ENCODE measurements at places on chromosomes 6 and 20. TPM values are rescaled to one million over a fixed set of nuclear protein-coding genes. Genes with fewer than 3 reads are reported as not detected.

- peak; percentile 51 for DNase-seq
Measured at GRCh38 chr6:18509871-18510643, 122.9 kb downstream of the RNF144B start.

DNA sequence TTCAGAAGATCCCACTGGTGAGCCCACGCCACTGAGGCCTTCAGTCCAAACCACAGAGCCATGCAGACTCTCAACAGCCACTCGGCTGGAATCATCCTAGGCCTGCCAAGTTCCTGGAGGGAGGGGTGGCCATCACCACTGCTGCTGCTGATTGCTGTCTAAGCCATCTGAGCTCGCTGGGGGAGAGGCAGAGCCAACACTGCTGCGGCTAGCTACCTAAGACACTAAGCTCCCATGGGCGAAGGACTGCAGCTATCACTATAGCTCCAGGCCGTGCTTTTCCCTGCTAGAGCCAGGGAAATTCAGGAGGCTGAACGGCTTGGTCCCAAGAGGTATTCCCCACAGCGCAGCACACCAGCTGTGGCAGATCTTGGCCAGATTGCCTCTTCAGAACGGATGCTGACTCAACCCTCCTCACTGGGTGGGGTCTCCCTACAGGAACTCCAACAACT, 73.6 kb downstream of the TBC1D32 start:
- DNase-seq = peak; percentile 25

Gene TMEM74B
- total RNA-seq = 0.34 TPM

Gene TNXB
- not detected for total RNA-seq

- DNase-seq = no peak
Measured at GRCh38 chr6:135261872-135262725, 81.0 kb downstream of the MYB start.

Gene PKHD1
- 0.02 TPM for total RNA-seq

- peak; percentile 90 for DNase-seq
Measured at GRCh38 chr6:148565930-148566663, 180.7 kb upstream of the UST start.

Gene PRDM1
- total RNA-seq = 8.0 TPM

Gene CLVS2
- not detected for total RNA-seq

DNA sequence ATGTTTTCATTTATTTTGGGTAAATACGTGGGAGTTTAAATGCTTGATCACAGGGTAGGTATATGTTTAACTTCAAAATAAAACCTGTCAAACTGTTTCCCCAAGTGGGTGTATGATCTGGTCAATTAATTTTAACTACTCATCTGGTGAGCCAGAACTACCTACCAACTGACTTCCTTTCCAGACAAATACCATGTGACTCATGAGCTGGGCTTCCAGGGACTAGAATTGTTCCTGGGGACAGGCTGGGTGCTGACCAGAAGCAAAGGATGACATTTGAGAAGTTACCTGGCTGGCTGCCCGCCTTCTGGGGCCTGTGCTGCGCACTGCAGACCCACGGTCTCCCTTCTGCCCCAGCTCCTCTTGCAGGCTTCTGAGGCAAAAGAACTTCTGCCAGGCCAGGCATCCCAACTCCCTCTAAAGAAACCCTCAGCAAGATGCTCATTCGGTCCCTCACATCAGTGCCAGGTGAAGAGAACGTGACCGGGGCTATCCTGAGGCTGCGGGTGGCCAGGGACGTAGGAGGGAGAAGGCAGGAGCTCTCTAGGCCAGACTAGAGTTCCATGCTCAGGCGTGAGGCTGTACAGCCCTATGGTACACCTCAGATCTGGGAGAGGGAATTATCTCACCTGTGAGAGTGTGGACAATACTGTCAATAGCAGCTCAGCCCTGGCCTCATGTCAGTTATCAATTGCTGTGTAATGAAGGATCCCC, 103.6 kb downstream of the JPH2 start:
- peak; percentile 97 for DNase-seq

GRCh38 chr6:28765978-28766351, 157.8 kb downstream of the TRIM27 start:
- DNase-seq = no peak

- no peak for DNase-seq
Measured at GRCh38 chr6:159221486-159222170, 52.4 kb downstream of the FNDC1 start.

DNA sequence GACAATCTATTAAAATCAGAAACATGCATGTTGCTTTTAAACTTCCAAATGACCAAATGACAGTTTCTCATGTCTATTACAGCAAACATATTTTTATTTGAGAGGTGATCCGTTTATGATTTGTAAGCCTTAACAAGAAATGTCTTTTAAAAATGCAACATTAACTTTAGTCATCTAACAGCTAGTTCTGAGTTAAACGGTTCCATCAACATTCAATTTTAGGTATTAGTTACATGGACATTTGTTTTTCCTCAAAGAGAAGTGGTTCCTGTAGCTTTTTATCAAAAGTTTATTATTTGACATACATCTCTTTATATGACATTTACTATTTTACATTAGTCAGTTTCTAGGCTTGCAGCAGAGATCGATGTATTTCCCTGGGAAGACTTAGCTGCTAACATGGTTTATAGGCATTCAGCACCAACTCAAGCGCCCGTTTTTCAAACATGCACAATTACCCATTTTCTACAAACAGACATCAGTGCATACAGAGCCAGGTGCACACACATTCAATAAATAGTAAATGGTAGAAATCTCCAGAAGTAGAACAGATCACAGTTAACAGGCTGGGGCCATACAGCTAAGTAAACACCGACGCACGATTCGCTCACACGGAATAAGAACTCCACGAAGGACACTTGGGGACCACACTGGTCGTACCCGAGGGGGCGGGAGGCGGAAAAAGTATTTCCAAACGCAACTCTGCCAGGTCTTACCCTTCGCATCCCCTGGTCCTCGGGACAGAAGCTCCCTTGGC, 882 bp downstream of the CNR1 start:
- peak; percentile 0 for DNase-seq

Gene DEFB124
- not detected for total RNA-seq
